A375 (cell line): ENCODE measurements at places on chromosomes 6 and 20. TPM values are rescaled to one million over a fixed set of nuclear protein-coding genes. Genes with fewer than 3 reads are reported as not detected.

LY6G6D gene
- total RNA-seq, result not detected in 2 replicates

ADGB gene
- not detected in 2 replicates for total RNA-seq

NKX2-2 gene
- 0.41 and 1.8 TPM in 2 replicates for total RNA-seq

LGSN gene
- total RNA-seq, result not detected in 2 replicates

SLC16A10 gene
- total RNA-seq, result 2.8 and 5.1 TPM in 2 replicates

NANP gene
- total RNA-seq, result 6.8 and 7.0 TPM in 2 replicates

PAK5 gene
- total RNA-seq, result not detected in 2 replicates

MAS1 gene
- not detected in 2 replicates for total RNA-seq

NKAIN2 gene
- not detected in 2 replicates for total RNA-seq

TP53TG5 gene
- 1.1 TPM in 1 of 2 replicates, not detected in the other for total RNA-seq

KIAA0408 gene
- total RNA-seq, result 0.11 and 0.23 TPM in 2 replicates

C6orf58 gene
- total RNA-seq, result not detected in 2 replicates

SPTLC3 gene
- total RNA-seq, result 2.6 and 3.0 TPM in 2 replicates

E2F3 gene
- 4.3 and 4.7 TPM in 2 replicates for total RNA-seq

SLC22A16 gene
- total RNA-seq, result 0.13 TPM in 1 of 2 replicates, not detected in the other

FNDC11 gene
- 0.08 and 0.45 TPM in 2 replicates for total RNA-seq

BYSL gene
- total RNA-seq, result 39.5 and 45.9 TPM in 2 replicates

PACSIN1 gene
- total RNA-seq, result 0.04 and 0.05 TPM in 2 replicates

BTN3A1 gene
- total RNA-seq, result 5.9 and 6.6 TPM in 2 replicates

PPP1R16B gene
- total RNA-seq, result 0.03 and 0.08 TPM in 2 replicates

RNF144B gene
- 0.19 and 0.45 TPM in 2 replicates for total RNA-seq

LRRC73 gene
- 0.93 and 1.9 TPM in 2 replicates for total RNA-seq

STX11 gene
- total RNA-seq, result 0.08 and 0.24 TPM in 2 replicates

XKR7 gene
- total RNA-seq, result not detected in 2 replicates

GOPC gene
- 13.4 and 14.8 TPM in 2 replicates for total RNA-seq

FAM83D gene
- total RNA-seq, result 49.2 and 51.1 TPM in 2 replicates

ZBP1 gene
- total RNA-seq, result not detected in 2 replicates

ARMH2 gene
- not detected in 2 replicates for total RNA-seq

CTAGE9 gene
- total RNA-seq, result not detected in 2 replicates

RPS6KA2 gene
- 10.5 and 14.1 TPM in 2 replicates for total RNA-seq

ARG1 gene
- not detected in 2 replicates for total RNA-seq

EYA2 gene
- not detected in 2 replicates for total RNA-seq

OR2B6 gene
- not detected in 2 replicates for total RNA-seq

TNFRSF21 gene
- 37.3 and 37.5 TPM in 2 replicates for total RNA-seq

HCK gene
- not detected in 2 replicates for total RNA-seq

MPIG6B gene
- not detected in 2 replicates for total RNA-seq

VIP gene
- not detected in 2 replicates for total RNA-seq

EPPIN gene
- total RNA-seq, result not detected in 2 replicates

VGLL2 gene
- total RNA-seq, result 0.58 and 0.94 TPM in 2 replicates

ETV7 gene
- 0.05 and 0.23 TPM in 2 replicates for total RNA-seq

GPX5 gene
- total RNA-seq, result not detected in 2 replicates

SLC17A9 gene
- total RNA-seq, result 19.3 and 19.8 TPM in 2 replicates

RAET1G gene
- total RNA-seq, result 0.34 and 0.49 TPM in 2 replicates

NHLRC1 gene
- 0.30 and 0.40 TPM in 2 replicates for total RNA-seq

UBD gene
- total RNA-seq, result 0.40 and 1.4 TPM in 2 replicates

FRK gene
- total RNA-seq, result 0.03 and 0.04 TPM in 2 replicates

SAMD10 gene
- total RNA-seq, result 1.7 and 1.9 TPM in 2 replicates

FOXA2 gene
- total RNA-seq, result 0.19 and 0.21 TPM in 2 replicates

KCNK16 gene
- total RNA-seq, result not detected in 2 replicates

COX4I2 gene
- not detected in 2 replicates for total RNA-seq

SALL4 gene
- total RNA-seq, result 1.4 and 1.8 TPM in 2 replicates

DDO gene
- 2.4 and 2.9 TPM in 2 replicates for total RNA-seq

DNMT3B gene
- 2.8 and 4.1 TPM in 2 replicates for total RNA-seq

CDSN gene
- not detected in 2 replicates for total RNA-seq
